ENCODE measurements at places on chromosomes 4 and X. TPM values are rescaled to one million over a fixed set of nuclear protein-coding genes. Genes with fewer than 3 reads are reported as not detected.

ZIC3 gene
- not detected for total RNA-seq

XIAP gene
- total RNA-seq: 23.3 TPM

CT83 gene
- not detected for total RNA-seq

HS6ST2 gene
- not detected for total RNA-seq

TSPAN6 gene
- total RNA-seq: not detected

EDA gene
- total RNA-seq: not detected

GRCh38 chr4:25936696-25937095 is 22.7 kb downstream of the SMIM20 start:
- no peak overlapping the region for H3K27ac ChIP-seq
- H3K4me3 ChIP-seq: no peak overlapping the region
- H3K4me1 ChIP-seq: no peaks in the 10 kb centered on the region
- no peaks in the 10 kb centered on the region for H3K36me3 ChIP-seq

GRCh38 chr4:57080781-57081650 is 29.2 kb downstream of the IGFBP7 start:
- no peaks in the 10 kb centered on the region for H3K36me3 ChIP-seq
- H3K27me3 ChIP-seq: no peaks in the 10 kb centered on the region
- H3K27ac ChIP-seq: no peak overlapping the region
- DNase-seq: no peak
